ENCODE measurements at places on chromosomes 5 and 9. TPM values are rescaled to one million over a fixed set of nuclear protein-coding genes. Genes with fewer than 3 reads are reported as not detected.

The NEURL1B gene
- total RNA-seq = 5.8 TPM

The PPP2R2B gene
- not detected for total RNA-seq

The FSD1L gene
- total RNA-seq = 5.5 TPM

The FOXI1 gene
- not detected for total RNA-seq

The GPR150 gene
- not detected for total RNA-seq

The TEX53 gene
- not detected for total RNA-seq

The SPATA31D4 gene
- not detected for total RNA-seq

The FBN2 gene
- total RNA-seq = 0.42 TPM

The IFNE gene
- total RNA-seq = 0.96 TPM

The OBP2B gene
- total RNA-seq = not detected

The BAAT gene
- 0.25 TPM for total RNA-seq

The UIMC1 gene
- total RNA-seq = 38.4 TPM

The GRM6 gene
- total RNA-seq = not detected

The CTSV gene
- total RNA-seq = 15.5 TPM

The DELE1 gene
- 74.1 TPM for total RNA-seq

All from HCT116 (cell line).